IMR-90 (cell line): ENCODE measurements at places on chromosomes 7 and 10. TPM values are rescaled to one million over a fixed set of nuclear protein-coding genes. Genes with fewer than 3 reads are reported as not detected.

- H3K27ac ChIP-seq, result no peak overlapping the region
- H3K27me3 ChIP-seq, result no peaks in the 10 kb centered on the region
- DNase-seq, result no peak
- no peaks in the 10 kb centered on the region for H3K36me3 ChIP-seq
- H3K4me1 ChIP-seq, result no peaks in the 10 kb centered on the region
- no peak overlapping the region for H3K4me3 ChIP-seq
Observed at GRCh38 chr10:28169525-28169924, 133.3 kb downstream of the MPP7 start.

DNA sequence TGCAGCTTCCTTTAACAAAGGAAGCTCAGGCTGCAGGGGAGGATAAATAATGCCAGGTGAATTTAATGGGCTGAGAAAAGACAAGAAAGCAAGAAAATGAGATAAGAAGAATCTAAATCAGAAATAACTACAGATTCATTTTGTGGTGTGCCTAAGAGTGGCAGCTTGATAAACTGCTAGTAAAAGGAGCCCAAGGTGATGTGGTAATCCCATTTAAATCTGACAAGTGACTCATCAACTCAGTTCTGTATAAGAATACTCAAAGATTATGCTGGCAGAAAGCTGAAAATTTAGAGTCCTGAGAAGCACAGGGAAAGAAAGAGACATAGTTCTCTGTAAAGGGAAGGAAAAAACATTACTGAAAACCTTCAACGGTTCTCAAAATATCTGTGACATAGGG, 109.4 kb upstream of the PDE1C start:
- no peak overlapping the region for H3K4me3 ChIP-seq
- no peak overlapping the region for H3K27ac ChIP-seq
- H3K4me1 ChIP-seq, result no peaks in the 10 kb centered on the region
- H3K27me3 ChIP-seq, result no peaks in the 10 kb centered on the region
- no peaks in the 10 kb centered on the region for H3K36me3 ChIP-seq

GRCh38 chr7:36814311-36814710, 90.0 kb upstream of the AOAH start:
- no peak overlapping the region for H3K4me3 ChIP-seq
- no peaks in the 10 kb centered on the region for H3K36me3 ChIP-seq
- no peak overlapping the region for H3K27ac ChIP-seq
- H3K27me3 ChIP-seq, result no peaks in the 10 kb centered on the region
- DNase-seq, result no peak

DNA sequence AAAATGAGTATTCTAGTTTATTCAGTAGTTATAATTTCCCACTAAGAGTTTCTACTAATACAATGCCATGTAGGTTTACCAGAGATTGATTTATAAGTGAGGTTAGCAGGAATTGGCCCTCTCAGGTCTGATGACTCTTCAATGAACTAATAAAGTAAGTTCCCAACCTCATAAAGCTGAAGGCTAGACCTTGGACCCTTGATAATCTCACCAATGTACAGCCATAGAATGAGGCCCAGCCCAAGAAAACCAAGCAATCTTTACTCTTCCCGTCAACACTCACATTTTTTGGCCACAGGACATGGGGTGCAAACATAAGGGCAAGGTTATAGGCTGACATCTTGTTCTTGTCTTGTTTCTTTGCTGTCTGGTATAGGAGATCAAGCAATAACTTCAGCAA, 33.3 kb downstream of the ARHGAP19 start:
- peaks cover 6% of the 10 kb centered on the region for H3K36me3 ChIP-seq
- no peaks in the 10 kb centered on the region for H3K27me3 ChIP-seq
- no peak for DNase-seq
- H3K27ac ChIP-seq, result no peak overlapping the region
- H3K4me3 ChIP-seq, result no peak overlapping the region

GRCh38 chr10:11424456-11425295, 186.8 kb downstream of the USP6NL start:
- no peak overlapping the region for H3K27ac ChIP-seq
- no peaks in the 10 kb centered on the region for H3K36me3 ChIP-seq
- H3K4me3 ChIP-seq, result no peak overlapping the region
- peak; percentile 36 for DNase-seq

DNA sequence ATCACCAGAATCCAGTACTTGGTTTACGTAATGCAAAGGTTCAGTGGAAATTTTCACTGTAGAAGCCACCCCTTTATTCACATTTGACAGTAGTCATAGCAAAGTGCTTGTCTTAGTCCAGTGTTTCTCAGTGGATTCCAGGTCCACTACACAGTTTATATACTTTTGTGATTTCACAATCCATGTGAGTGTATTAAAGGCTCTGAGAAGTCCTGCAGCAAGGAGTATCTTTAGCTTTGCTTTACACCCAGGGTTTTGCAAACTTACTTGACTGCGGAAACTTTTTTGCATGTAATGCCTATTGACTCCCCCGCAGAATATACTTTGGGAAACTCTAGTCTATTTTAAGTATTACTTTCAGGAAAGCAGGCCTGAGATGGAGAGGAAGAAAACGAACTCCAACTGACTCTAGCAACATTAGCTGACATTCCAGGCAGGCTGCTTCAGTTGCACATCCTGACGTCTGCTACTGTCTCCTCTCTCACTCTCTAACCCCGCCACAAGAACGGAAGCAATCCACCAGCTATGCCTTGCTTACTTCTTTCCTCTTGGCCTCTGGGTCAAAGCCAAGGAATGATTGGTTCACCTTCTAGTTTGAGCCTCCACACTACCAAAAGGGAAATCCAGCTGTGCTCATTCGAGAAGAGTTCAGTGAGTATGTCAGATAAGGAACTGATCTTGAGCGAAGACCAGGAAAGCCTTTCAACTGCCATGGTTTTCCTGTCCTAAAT, 6.2 kb downstream of the PLXNA4 start:
- no peak overlapping the region for H3K27ac ChIP-seq
- H3K4me1 ChIP-seq, result no peaks in the 10 kb centered on the region
- no peak for DNase-seq
- no peak overlapping the region for H3K4me3 ChIP-seq
- no peaks in the 10 kb centered on the region for H3K36me3 ChIP-seq

DNA sequence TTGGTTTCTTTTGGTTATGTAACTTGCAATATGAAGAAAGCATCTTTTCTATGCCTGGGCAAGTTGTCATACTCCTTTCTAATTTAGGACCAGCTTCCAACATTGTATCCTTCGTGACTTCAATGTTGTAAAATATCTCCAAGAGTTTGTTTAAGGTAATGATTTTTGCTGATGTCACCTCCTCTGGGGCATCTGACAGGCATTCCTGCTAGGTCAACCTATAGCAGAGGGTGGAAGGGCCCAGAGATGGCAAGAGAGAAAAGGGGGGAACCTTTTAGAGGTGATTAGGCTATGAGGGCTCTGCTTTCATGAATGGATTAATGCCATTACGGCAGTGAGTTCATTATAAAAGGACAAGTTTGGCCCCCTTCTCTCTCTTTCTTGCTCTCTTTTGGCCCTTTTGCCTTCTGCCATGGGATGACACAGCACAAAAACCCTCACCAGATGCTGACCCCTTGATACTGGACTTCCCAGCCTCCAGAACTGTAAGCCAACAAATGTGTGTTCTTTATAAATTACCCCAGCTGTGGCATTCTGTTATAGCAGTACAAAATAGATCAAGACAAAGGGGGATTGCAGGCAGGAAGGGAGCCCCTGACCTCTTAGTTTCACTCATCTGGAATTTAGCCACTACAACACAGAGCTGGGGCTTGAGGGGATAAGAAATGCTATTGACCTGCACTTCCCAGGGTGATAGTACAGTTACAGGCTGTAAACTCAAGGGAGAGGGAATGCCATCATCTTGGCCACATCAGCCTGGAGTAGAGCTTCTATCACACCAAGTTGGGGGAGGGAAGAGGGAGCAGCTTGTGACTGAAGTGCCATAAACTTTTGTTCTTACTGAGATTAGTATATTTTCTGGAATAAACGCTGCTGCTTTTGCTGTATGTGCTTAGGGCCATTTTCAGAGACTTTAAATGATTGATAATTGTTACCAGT, 195.9 kb downstream of the CFTR start:
- peak; percentile 10 for DNase-seq
- H3K27ac ChIP-seq, result no peak overlapping the region
- H3K36me3 ChIP-seq, result no peaks in the 10 kb centered on the region
- peaks cover 9% of the 10 kb centered on the region for H3K27me3 ChIP-seq
- no peak overlapping the region for H3K4me3 ChIP-seq

GRCh38 chr10:110618230-110618610, 25.9 kb upstream of the RBM20 start:
- peaks cover 6% of the 10 kb centered on the region for H3K4me1 ChIP-seq
- H3K4me3 ChIP-seq, result no peak overlapping the region
- H3K27ac ChIP-seq, result no peak overlapping the region
- H3K36me3 ChIP-seq, result no peaks in the 10 kb centered on the region

- no peak overlapping the region for H3K4me3 ChIP-seq
- DNase-seq, result no peak
- peaks cover 4% of the 10 kb centered on the region for H3K4me1 ChIP-seq
- H3K27me3 ChIP-seq, result no peaks in the 10 kb centered on the region
- H3K36me3 ChIP-seq, result no peaks in the 10 kb centered on the region
- H3K27ac ChIP-seq, result no peak overlapping the region
Observed at GRCh38 chr7:1937252-1937605, 267.2 kb downstream of the ELFN1 start.

GRCh38 chr10:99530108-99531025, 2.4 kb upstream of the NKX2-3 start:
- H3K27me3 ChIP-seq, result peaks cover 93% of the 10 kb centered on the region
- peaks cover 4% of the 10 kb centered on the region; the same call in 1 of the 2 replicates for H3K4me1 ChIP-seq
- no peaks in the 10 kb centered on the region for H3K36me3 ChIP-seq

DNA sequence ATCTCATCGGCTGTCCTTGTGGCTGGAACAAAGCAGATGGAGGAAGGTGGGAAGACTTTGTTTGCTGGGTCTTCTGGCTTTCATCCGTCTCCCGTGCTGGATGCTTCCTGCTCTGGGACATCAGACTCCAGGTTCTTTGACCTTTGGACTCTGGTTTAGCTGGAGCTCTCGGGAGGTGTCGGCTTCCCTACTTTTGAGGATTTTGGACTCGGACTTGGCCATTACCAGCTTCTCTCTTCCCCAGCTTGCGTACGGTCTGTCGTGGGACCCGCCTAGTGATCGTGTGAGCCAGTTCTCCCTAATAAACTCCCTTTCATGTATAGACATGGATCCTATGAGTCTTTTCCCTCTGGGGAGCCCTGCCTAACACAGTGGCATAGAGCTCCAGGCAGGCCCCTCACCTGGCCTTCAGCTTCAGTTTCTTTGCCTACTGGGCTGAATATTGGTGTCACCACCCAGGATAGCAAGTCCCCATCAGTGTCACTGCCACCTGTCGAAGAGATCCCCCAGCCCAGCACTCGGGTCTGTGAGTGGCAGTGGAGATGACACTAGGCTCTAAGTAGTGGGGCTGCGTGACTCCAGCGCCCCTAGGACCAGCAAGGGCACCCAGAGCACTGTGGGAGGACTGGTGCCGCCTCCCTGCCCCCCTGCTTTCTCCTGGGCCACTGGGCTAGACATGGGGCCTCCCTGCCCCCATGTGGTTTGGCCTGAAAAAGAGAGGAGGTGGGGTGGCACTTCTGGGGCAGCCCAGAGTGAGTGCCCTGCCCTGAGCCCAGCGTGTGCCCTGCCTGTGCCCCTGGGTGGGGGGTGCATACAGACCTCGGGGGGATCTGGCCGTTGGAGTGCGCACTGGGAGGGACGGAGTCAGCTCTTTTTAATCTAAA, 135.6 kb downstream of the LHPP start:
- no peaks in the 10 kb centered on the region for H3K36me3 ChIP-seq
- peaks cover 4% of the 10 kb centered on the region; the same call in 1 of the 2 replicates for H3K27me3 ChIP-seq
- DNase-seq, result no peak
- H3K4me1 ChIP-seq, result no peaks in the 10 kb centered on the region
- no peak overlapping the region for H3K4me3 ChIP-seq
- H3K27ac ChIP-seq, result no peak overlapping the region

DNA sequence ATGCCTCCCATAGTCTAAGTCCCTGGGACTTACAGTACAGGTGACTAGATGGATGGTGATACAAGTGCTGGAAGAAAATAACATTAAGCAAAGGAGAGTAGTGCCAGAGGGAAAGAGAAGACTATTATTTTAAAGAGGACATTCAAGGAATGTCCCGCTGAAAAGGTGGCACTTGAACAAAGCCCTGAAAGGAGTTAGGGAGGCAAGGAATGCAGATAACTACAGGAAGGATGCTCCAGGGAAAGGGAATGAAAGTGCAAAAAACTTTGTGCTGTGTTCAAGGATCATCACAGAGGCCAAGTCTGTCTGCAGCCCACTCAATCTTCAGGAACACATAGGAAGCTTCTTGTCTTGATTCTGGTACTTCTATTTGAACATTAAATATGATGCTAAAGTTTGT, 14.9 kb downstream of the ANKMY2 start:
- peaks cover 3% of the 10 kb centered on the region; the same call in 1 of the 2 replicates for H3K36me3 ChIP-seq
- no peak for DNase-seq
- H3K27ac ChIP-seq, result no peak overlapping the region
- no peaks in the 10 kb centered on the region for H3K27me3 ChIP-seq
- H3K4me1 ChIP-seq, result no peaks in the 10 kb centered on the region

DNA sequence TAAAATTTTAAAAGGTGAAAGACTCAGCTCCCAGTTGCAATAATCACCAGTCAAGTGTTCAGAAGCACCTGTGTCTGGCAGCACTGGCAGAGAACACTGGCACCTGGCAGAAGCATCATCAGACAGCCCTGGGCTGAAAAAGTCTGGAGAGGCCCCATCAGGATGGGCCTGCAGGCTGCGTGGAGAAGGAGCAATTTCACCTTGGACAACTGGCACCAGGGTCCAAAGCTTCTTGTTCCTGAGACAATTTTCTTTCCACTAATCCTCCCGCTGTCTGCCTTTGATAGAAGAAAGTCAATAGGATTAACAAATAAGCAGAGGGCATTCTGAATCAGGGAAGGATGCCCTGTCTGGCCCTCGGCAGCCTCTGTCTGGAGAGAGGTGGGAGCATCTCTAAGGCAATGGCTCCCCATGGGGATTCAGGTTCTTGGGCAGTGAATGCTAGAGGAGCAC, 6.5 kb downstream of the COBL start:
- no peaks in the 10 kb centered on the region for H3K27me3 ChIP-seq
- H3K36me3 ChIP-seq, result no peaks in the 10 kb centered on the region
- H3K27ac ChIP-seq, result no peak overlapping the region
- no peak for DNase-seq

GRCh38 chr7:39667341-39667923, 44.1 kb downstream of the RALA start:
- H3K36me3 ChIP-seq, result no peaks in the 10 kb centered on the region; the same call in 1 of the 2 replicates
- no peak overlapping the region for H3K4me3 ChIP-seq
- H3K4me1 ChIP-seq, result peaks cover 3% of the 10 kb centered on the region
- H3K27me3 ChIP-seq, result no peaks in the 10 kb centered on the region
- no peak overlapping the region for H3K27ac ChIP-seq

- H3K27ac ChIP-seq, result no peak overlapping the region
- no peaks in the 10 kb centered on the region for H3K36me3 ChIP-seq
- H3K27me3 ChIP-seq, result no peaks in the 10 kb centered on the region
- no peak for DNase-seq
Observed at GRCh38 chr7:112437072-112437471, 13.2 kb upstream of the IFRD1 start.

DNA sequence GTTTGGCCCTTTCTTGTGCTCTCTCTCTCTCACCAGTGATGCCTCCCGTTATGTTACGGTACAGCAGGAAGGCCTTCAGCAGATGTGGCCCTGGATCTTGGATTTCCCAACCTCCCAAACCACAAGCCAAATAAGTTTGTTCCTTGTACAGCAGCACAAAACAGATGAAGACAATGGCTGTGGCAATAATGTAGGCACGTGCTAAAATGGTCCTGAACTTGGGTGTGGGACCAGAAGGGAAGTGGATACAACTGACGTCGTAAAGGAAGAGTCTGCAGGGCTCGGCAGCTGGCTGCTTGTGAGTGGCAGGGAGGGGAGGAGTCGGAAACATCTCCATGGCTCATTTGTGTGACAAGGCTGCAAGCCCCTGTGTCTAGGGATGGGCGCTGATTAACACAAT, 26.8 kb downstream of the PROSER2 start:
- H3K27ac ChIP-seq, result no peak overlapping the region
- no peaks in the 10 kb centered on the region for H3K27me3 ChIP-seq
- no peak overlapping the region for H3K4me3 ChIP-seq

The PNLIPRP3 gene
- total RNA-seq, result not detected in 2 replicates

The LRGUK gene
- under 0.01 TPM in 1 of 2 replicates, not detected in the other for total RNA-seq
